ENCODE measurements at places on chromosomes 2 and 18. TPM values are rescaled to one million over a fixed set of nuclear protein-coding genes. Genes with fewer than 3 reads are reported as not detected.

SULT1C2 gene
- not detected for total RNA-seq

DYSF gene
- 0.16 TPM for total RNA-seq

FBXO36 gene
- 0.81 TPM for total RNA-seq

GAD1 gene
- total RNA-seq, result 1.6 TPM

DSG4 gene
- not detected for total RNA-seq
